ENCODE measurements at places on chromosomes 1 and 21.

GRCh38 chr1:180519846-180520245 is 17.5 kb upstream of the ACBD6 start:
- DNase-seq, result no peak

- DNase-seq, result no peak
These were observed 80.1 kb downstream of the HMGB4 start for GRCh38 chr1:33943978-33944377.

DNA sequence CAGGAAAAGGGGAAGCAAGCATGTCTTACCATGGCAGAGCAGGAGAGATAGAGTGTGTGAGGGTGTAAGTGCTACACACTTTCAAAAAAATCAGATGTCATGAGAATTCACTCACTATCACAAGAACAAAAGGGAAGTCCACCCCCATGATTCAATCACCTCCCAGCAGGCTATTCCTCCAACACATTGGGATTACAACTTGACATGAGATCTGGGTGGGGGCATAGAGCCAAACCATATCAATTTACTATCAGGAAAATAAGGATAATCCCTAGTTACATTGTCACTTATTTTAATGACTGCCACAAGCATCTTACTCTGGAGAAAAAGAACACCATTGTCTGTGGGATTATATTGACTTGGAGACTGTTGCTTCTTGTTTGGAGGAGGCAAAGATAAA is 66.1 kb upstream of the VANGL1 start:
- no peak for DNase-seq

- DNase-seq, result no peak
These were observed 380.7 kb downstream of the MATN1 start for GRCh38 chr1:30342535-30343141.

DNA sequence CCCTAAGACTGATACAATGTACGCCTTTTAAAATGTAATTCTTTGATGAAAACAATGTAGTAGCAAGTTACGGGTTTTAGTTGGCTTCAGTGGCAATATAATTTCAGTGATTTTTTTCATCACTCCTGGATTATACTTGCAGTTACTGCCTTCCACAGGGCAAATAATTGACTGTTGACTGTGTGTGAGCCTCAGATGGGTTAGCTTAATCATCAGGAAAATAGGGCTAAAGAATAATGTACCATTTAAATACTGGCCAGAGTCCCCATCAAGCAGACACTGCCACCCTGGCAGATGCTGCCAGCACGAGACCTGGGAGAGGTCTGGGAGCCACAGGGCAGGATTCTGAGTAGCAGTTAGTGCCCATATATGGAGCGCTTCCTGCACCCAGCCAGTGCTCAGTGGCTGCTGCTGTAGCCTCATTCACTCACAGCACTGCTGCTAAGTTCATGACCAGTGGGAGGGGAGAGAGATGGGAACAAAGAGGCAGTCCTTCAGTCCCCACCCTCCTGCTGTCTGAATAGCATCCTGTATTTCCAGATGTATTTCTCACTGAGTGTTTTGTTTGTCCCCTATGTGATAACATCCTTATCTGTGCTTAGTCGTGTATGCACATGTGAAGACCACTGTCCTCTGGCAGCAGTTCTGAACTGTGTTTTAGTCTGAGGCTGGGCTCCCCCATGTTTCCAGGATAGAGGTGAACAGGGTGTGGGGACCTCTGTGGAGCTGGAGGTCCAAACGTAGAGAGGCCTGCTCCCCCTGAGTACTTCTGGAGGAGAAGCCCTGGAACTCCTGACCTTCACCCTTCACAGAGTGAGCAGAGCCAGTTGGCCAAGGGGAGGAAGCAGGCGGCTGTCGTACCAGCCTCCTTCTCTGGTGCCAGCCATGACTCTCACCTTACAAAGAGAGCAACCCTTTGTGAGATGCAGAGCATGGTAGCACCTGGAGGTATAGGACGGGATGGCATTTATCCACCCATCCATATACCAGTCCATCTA is 80.4 kb downstream of the ADARB1 start:
- peak; percentile 14 for DNase-seq

DNA sequence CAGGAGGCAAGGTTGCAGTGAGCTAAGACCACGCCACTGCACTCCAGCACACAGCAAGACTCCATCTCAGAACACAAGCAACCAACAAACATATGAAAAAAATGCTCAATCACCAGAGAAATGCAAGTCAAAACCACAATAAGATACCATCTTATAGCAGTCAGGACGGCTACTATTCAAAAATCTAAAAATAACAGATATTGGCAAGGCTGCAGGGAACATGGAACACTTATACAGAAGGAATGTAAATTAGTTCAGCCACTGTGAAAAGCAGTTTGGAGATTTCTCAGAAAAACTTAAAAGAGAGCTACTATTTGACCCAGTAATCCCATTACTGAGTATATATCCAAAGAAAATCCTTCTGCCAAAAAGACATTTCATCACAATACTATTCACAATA is 27.6 kb upstream of the POGK start:
- DNase-seq, result no peak

- DNase-seq, result no peak
These were observed 387.9 kb upstream of the PTBP2 start for GRCh38 chr1:96333522-96334235.

GRCh38 chr1:5858246-5858645 is 134.0 kb downstream of the NPHP4 start:
- no peak for DNase-seq

DNA sequence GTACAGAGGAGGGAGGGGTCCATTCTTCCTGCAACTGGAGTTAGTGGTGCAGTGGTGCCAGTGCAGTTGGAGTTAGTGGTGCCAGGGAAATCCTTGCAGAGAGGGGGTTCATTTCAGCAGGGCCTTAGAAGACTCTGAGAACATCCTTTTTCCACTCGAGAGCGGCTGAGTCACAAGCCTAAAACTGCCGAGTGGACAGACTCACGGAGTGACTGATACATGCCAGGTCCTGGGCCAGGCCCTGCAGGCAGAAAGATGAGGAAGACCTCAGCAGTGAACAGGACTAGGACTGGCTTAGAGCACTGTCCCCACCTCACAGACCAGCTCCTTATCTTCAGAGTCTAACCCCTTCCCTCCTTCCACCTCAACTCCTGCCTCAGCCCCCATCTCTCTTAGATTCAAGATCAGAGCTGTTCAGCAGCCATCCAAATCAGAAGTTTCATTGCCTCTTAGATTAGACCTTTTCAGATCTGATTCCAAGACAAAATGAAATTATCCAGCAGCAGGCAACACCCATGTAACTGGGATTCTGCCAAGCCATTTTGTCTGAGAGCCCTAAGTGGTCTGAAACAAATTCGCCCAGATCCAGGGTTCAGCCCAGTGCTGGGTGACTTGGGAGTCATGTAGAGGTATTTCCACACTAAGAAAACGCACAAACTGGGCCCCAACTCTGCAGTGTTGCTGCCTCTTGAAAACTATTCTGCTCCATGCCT is 12.7 kb upstream of the IKBKE start:
- DNase-seq, result no peak

DNA sequence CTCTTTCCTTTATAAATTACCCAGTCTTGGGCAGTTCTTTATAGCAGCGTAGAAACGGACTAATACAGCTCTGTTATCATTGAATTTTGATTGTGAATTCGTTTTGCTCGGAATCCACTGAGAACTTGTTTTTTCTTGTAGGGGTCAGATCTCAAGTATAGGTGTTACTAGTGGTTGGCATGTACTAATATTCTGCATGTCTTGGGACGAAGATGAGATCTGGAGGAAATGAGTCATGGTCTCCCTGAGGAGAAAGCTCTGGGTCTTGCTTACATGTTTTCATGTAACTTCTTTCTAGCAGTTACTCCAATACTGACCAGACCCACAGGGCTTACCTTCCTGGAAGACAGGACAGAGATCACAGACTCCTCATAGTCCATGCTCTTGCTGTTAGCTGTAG is 30.3 kb downstream of the ZSCAN20 start:
- no peak for DNase-seq

- no peak for DNase-seq
These were observed 54.2 kb downstream of the SLC37A1 start for GRCh38 chr21:42567861-42568260.

- no peak for DNase-seq
These were observed 60.3 kb upstream of the KCNK2 start for GRCh38 chr1:215022204-215022603.

DNA sequence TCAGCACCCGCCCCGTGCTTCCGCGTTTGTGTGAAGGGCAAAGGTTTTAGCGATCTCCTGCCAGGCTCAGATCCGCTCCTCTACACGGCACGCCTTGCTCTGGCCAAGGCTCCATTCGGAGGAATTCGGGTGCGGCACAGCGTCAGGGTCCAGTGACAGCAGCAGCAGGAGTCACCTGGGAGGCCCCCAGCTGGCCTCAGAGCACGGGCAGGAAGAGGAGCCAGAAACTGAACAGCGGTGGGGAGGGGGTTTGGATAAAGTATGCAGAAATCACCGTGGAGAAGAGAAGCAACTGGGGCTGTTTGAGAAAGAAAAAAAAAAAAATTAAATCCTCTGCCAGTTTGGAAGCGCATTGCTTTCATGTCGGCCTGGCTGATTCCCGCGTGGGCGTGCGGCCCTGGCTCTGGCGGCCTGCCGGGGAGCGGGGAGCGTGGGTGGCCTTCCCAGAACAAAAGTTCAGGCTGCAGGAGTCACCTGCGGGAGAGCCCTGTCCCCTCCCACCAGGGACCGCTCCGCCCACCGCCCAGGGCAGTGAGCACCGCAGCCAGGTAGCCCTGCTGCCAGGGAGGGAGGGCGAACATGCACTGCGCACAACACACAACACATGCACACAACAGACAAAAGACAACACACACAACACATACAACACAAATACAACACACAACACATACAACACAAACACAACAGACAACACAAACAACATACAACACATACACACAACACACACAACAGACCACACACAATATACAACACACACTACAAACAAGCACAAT is 107.6 kb downstream of the ETS2 start:
- DNase-seq, result no peak

DNA sequence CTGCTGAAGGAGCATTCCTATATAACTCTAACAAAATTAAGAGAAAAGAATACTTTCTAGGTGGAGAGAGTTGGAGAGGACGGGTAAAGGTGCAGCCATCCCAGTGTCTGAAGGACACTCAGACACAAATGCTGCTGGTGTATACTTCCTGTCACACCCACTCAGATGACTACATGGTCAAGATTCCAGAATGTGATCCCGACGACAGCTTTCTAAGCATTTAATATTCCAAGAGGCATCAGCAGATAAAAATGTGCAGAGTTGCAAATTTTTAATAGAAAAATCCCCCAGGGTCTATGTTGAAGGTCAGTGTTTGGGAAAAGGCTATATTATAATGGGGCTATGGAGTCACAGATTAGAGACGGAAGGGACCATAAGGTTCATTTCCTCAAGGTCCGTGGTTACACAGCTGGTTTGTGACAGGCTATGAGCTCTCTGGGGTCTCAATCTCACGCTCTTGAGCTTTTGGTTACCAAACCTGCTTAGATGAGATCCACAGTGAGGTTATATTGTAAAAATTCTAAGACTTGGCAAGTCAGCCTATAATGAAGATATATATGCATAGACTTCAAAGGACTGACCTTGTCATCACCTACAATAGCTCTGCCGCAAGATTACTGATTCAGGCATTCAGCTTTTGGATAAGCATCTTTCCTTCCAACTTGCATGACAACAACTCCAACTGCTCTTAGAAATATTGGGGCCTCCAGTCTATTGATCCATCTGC is 35.1 kb downstream of the ZNF281 start:
- DNase-seq, result no peak

DNA sequence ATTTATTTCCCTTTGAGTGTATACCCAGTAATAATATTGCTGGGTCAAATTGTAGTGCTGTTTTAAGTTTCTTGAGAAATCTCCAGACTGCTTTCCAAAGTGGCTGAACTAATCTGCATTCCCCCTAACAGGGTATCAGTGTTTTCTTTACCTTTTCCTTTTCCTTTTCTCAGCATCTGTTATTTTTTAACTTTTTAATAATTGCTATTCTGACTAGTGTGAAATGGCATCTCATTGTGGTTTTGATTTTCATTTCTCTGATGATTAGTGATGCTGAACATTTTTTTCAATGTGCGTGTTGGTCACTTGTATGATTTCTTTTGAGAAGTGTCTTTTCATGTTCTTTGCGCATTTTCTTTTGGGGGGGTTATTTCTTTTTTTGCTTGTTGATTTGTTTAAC is 374.9 kb upstream of the BRINP3 start:
- DNase-seq, result no peak

- no peak for DNase-seq
These were observed 213.5 kb downstream of the LYPLAL1 start for GRCh38 chr1:219387211-219387610.

GRCh38 chr1:14945132-14946010 is 208.2 kb upstream of the TMEM51 start:
- DNase-seq, result no peak
